ENCODE measurements at places on chromosomes 11 and 22. TPM values are rescaled to one million over a fixed set of nuclear protein-coding genes. Genes with fewer than 3 reads are reported as not detected.

SLC2A11 gene
- polyA plus RNA-seq: 4.2 TPM

FGF19 gene
- not detected for polyA plus RNA-seq

FGF4 gene
- polyA plus RNA-seq: not detected

VSIG10L2 gene
- polyA plus RNA-seq: not detected

ZNF280A gene
- polyA plus RNA-seq: not detected

GNG3 gene
- polyA plus RNA-seq: not detected

TRIM51 gene
- polyA plus RNA-seq: not detected

CEP126 gene
- 2.9 TPM for polyA plus RNA-seq

HBE1 gene
- polyA plus RNA-seq: 0.32 TPM

SERPING1 gene
- not detected for polyA plus RNA-seq

MAP6 gene
- polyA plus RNA-seq: 0.12 TPM

MS4A4A gene
- polyA plus RNA-seq: 0.19 TPM

CNTN5 gene
- polyA plus RNA-seq: not detected

C11orf91 gene
- polyA plus RNA-seq: 0.21 TPM

ENTHD1 gene
- polyA plus RNA-seq: not detected

CRYBA4 gene
- not detected for polyA plus RNA-seq

Measured in endothelial cell of umbilical vein (primary cell).